Activated CD4-positive, alpha-beta memory T cell treated with anti-CD3 and anti-CD28 coated beads, Interleukin-2, amount 10 ng/mL, durations not matched to agents 7 days and 5 days (primary cell): ENCODE measurements at places on chromosomes 2 and 18.

- no peak for DNase-seq
Observed at GRCh38 chr2:66202586-66202985, 232.3 kb upstream of the MEIS1 start.

- DNase-seq: no peak
Observed at GRCh38 chr2:223090039-223090438, 38.0 kb downstream of the KCNE4 start.

DNA sequence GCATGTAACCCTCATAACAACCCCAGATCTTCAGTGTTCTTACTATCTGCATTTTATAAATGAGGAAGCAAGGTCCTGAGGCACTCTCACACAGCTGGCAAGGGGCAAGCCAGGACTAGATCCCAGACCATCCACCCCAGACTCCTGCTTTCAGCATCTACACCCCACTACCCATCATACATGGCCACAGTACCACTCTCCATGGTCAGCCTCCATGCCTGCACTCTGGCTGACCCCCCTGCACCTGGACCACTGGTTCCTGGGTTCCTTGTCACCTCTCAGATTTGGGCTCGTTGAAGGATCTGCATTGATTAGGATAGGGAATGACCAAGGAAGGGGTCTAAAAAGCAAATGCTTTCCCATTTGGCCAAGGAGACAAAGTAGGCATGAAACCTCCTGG lies 36.0 kb upstream of the TEX51 start:
- no peak for DNase-seq

- no peak for DNase-seq
Observed at GRCh38 chr2:133942398-133942797, 311.5 kb upstream of the MGAT5 start.

- no peak for DNase-seq
Observed at GRCh38 chr2:100801402-100801801, 18.5 kb upstream of the NPAS2 start.

DNA sequence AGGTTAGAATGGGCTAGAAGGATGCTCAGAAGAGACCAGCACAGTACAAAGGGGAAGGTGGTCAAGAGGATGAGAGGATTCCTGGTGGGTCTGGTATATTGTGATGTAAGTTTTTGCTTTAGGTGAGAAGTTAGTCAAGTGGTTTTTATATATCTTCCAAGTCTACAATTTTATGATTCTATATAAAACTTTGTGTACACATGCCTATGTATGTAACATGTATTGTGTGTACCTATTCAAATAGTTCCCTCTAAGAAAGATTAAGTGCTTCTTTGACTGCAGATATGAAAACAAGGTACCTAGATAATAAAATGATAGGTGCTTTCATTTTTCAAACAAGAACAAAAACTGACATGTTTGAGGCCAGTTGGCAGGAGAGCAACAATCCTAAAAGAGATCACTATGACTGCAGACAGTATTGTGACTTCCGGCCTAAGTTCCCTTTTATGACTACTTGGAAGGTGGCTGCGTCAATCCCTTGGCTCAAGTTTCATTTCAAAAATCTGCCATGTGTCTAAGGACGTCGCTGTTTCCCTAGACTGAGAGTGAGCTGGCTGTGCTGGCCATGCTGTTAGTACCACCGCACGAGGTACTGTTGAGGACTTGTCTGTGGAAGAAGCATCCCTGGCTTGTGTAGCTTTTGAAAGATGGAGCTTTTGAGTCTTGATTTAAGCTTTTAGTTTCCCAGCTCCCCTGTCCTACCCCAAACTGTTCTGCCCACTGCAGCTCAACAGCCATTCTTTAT lies 123.1 kb downstream of the PRPF40A start:
- no peak for DNase-seq

GRCh38 chr2:42850016-42850805 lies 57.8 kb upstream of the HAAO start:
- no peak for DNase-seq

- DNase-seq: no peak
Observed at GRCh38 chr2:239895116-239895515, 130.0 kb downstream of the NDUFA10 start.
